Calu3 (cell line): ENCODE measurements at places on chromosomes 5 and 9.
A peak's percentile ranks its signal among the peaks of the same experiment; 100 is the strongest.

DNA sequence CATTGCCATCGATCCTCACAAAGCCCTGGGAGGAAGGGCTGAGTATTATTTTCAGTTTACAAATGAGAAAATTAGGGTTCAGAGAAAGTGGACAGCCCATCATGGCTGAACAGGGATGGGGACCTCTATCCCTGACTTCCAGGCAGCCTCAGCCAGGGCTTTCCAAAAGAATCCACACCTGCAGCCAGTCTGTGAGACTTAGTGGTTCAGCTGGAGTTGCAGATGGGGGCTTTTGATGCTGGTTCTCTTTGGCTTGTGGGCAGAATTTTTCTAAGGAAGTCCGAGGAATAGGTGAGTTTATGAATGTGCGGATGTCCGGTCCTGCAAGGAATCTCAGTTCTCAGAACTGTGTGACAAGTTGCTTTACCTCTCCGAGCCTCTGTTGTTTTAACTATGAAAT lies 138.1 kb downstream of the RGS3 start:
- no peak for DNase-seq

- DNase-seq = no peak
These were observed 83.2 kb upstream of the FST start for GRCh38 chr5:53397141-53397757.

GRCh38 chr5:87188391-87188790 lies 79.3 kb upstream of the RASA1 start:
- no peak for DNase-seq

- DNase-seq = no peak
These were observed 858.8 kb upstream of the NUDT12 start for GRCh38 chr5:104421431-104421830.

DNA sequence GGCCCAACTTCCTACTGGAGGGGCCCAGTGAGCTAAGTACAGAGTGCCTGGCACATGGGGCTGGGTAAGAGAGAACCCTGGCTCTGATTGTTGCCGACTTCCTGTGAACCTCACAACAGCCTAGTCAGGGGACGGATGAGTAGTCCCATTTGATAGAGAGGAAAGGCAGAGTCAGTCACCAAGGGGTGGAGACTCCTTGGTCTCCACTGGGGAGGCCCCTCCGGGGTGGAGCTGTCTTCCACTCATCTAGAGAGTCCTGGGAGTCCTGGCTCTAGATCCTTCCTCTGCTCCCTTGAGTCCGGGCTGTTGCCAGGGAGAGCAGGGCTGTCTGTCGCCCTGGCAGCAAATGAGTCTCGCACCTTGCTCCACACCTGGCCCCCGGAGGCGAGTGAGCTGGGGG lies 8.0 kb downstream of the GRK6 start:
- no peak for DNase-seq

- DNase-seq = no peak
These were observed 237.2 kb downstream of the PARP8 start for GRCh38 chr5:50903651-50904050.

DNA sequence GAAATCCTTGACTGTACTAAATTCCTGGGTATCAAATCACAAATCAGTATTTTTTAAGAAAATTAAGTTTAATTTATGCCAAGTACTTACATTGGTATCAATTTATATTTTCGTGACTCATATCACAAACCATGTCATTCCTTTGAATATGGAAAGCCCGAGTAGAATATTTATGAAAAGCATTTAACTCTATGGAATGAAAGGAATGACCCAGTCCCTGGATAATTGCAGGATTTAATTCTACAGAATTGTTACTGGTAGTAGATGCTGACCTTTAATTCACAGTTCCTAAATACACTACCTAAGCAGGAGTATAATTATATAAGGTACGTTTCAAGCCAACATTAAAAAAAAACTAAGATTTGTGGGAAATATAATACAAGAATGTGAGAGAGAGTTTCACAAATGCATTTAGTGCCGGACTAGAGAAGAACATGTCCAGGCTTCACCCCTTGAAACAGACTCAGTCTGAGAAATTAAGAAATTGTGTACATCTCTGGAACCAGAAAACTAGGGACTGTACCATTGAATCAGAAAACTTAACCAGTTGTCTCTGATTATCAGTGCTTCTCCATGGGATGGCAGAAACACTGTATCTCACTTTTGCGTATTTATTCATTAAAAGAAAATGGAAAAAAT lies 28.5 kb upstream of the PLPPR1 start:
- no peak for DNase-seq

DNA sequence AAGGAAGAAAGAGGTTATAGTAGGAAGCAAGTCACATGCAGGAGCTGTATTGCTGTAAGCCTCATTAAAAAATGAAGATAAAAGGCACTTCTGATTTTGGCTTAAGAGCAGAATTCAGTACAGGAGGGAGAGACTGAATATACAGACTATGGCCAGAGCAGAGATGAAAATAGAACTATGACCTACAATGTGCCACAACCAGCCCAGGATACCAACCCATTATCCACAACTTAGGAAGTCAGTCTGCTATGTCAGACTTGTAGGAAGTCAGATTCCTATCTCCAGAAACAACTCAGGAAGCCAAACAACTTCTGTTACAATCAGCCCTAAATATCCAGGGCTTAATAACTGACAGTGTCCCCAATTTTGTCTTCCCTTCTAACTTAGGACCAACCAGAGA lies 156.2 kb upstream of the ANKH start:
- DNase-seq = no peak

- DNase-seq = no peak
These were observed 184.2 kb downstream of the EFNA5 start for GRCh38 chr5:107486489-107486888.

DNA sequence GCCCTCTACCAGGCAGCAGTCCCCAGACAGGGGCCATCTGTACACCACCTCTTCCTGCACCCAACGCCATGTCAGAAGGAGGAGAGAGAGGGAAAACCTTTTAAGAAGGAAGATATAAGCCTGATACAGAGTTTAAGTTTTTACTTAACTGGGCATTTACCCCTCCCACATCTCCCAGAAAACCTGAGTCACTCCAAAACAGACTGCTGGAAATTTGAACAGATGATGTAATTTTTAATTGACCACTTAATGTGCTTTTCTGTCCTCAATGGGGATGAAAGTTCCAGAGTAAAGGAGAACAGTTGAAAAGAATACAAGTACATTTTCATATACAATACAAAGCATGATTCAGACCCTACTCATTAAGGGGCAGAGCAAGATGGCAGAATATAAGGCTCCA lies 63.9 kb downstream of the TTC39B start:
- no peak for DNase-seq

GRCh38 chr5:131630208-131630962 lies 4.6 kb downstream of the RAPGEF6 start:
- no peak for DNase-seq

GRCh38 chr9:115884846-115885245 lies 268.7 kb upstream of the PAPPA start:
- no peak for DNase-seq

DNA sequence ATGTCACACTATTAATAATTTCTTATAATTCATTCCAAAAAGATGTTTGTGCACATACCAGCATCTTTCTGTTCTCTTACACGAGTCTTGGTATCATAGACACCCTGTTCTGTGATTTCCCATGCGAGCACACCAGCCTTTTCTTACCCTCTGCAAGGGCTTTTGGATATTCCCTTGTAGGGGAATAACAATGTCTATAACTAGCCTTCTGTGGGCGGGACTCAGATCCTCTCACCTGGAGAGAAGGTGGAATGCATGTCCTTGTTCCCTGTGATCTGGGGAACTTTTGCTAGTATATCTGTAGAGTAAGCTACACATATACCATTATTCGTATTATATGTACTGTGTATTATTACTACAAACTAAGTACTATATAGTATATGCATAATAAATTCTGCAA lies 44.8 kb downstream of the EHMT1 start:
- no peak for DNase-seq

DNA sequence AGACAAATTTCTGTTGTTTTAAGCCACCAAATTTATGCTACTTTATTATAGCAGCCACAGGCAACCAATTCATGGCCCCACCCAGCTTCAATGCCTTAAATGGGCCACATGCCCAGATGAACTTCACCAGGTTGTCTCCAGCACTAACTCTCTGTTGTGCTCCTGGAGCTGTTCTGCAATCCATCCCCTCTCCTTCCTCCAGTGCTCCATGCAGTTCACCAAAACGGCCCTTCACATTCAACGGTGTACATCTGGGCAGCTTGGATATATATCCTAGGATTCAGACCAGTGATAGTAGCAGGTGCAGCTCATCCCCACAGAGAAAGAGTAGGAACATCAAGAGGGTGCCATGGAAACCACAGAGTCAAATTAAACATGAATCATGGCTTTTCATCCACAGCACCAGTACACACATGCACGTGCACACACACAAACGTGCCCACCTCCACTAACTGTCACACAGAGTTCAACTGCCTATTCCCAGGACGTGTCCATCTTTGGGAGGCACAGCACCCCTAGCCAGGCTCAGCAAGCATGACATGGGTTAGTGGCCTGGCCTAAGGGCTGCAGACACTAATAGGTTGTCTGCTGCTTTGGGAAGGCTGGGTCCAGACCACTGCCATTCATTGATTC lies 134.5 kb downstream of the MED10 start:
- no peak for DNase-seq

- no peak for DNase-seq
These were observed 125.7 kb downstream of the FGF18 start for GRCh38 chr5:171544913-171545765.

DNA sequence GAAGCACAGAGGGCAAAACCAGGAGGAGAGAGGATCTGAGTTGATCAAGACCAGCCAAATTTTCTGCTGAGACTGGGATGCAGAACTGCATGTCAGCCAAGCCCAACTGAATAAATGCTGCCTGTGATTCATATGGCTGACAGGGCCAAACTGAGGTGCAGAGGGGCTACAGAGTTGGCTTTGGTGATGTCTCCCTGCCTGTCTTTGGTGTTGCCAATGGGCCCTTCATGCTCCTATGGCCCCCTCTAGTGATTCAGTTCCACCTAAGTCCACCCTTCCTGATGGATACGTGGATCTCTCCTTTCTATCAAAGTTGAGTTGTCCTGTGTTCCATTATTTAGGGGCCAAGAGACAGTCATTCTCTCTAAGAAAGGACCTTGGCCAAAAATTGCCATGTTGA lies 163.6 kb upstream of the TLE4 start:
- DNase-seq = no peak

DNA sequence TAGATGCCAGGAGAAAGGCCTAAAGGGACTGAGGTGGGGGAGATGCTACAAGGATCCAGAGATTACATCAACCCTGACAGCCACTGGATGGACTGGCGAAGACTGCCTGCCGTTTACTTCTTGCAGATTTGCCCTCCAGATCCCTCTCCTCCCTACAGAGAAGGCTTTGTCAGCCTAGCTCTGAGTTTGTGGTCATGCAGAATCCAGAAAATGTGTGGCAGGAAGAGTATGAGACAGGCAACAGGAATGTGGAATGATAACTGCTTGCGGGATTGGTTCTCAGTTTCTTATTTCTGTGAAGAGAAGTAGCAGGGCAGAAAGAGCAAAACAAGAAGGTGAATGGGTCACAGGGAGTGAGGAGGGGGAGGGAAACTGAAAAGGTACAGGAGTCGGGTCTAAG lies 129.6 kb downstream of the TLE1 start:
- peak; percentile 47 for DNase-seq

- DNase-seq = no peak
These were observed 100.8 kb upstream of the TLE1 start for GRCh38 chr9:81790166-81790565.

- DNase-seq = no peak
These were observed 550 bp downstream of the IFNE start for GRCh38 chr9:21481470-21482056.

DNA sequence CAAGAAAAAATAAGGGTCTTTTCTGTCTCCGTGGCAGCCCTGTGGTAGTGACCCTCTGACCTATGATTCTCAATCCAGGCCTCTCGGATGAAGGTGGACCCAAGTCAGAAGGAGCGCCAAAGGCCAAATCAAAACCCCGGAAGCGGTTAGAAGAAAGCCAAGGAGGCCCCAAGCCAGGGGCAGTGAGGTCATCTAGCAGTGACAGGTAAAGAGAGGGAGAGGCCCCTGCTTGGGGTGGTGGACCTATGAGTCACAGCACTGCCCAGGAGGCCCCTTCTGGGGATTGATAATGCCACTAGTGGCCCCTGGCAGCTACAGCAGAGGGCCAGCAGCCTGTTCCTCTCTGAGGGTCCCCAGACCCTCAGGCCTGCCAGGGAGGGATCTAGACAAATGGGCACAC lies 6.4 kb upstream of the SLC2A8 start:
- peak; percentile 16 for DNase-seq

DNA sequence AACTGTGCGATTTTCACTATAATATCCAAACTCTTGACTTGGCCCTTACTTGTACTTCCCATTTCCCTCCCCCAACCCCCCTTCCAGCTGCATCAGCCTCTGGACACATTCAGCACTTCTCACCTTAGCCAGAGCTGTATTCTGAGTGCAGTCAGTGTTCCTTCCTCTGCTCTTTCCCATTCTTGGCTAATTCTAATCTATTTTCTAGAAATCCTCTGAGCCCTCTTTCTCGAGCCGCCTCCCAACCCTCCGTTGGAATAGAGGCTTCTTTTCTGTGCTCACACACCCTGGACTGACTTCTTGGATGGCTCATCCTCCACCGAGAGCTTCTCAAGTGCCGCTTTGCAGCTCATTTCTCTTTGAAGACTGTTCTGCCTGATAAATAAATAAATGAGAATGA lies 188.8 kb downstream of the NTRK2 start:
- DNase-seq = no peak

GRCh38 chr9:18746631-18747030 lies 272.7 kb downstream of the ADAMTSL1 start:
- DNase-seq = no peak

DNA sequence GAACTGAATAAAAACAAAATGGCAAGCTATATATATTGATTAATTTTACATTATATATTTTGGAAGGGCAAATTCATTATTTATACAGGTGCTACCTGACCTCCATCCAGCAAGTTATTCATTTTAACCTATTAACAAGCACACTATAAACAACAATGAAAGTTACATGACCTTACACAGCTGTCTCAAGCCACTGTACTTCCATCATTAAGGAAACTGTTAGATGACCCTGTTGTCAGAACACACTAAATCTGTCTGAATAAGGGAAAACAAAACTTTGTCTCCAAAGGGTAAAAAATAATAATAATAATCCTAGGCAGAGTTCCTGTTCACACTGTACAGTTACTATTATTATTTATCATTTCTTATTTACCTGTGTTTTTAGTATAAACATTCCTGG lies 44.0 kb downstream of the NFIB start:
- no peak for DNase-seq

DNA sequence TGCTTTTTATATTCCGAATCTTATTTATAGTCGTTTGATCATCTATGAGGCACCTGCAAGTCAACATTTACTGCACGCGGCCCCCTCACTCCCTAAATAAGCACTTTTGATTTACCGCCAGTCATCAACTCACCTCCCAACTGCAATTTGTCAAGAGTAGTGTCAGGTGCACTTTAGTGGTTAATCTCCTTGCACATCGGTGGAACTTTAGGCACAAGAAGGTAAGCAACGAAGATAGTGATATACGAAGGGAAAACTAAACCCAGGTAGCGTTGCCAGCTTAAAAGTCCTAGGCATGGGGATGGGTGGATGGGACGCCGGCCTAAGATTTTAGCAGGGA lies 513 bp upstream of the RNF180 start:
- no peak for DNase-seq

- no peak for DNase-seq
These were observed 9.0 kb upstream of the RFX3 start for GRCh38 chr9:3534614-3535404.
